GM20000 (cell line): ENCODE measurements at places on chromosomes 11 and 22.

DNA sequence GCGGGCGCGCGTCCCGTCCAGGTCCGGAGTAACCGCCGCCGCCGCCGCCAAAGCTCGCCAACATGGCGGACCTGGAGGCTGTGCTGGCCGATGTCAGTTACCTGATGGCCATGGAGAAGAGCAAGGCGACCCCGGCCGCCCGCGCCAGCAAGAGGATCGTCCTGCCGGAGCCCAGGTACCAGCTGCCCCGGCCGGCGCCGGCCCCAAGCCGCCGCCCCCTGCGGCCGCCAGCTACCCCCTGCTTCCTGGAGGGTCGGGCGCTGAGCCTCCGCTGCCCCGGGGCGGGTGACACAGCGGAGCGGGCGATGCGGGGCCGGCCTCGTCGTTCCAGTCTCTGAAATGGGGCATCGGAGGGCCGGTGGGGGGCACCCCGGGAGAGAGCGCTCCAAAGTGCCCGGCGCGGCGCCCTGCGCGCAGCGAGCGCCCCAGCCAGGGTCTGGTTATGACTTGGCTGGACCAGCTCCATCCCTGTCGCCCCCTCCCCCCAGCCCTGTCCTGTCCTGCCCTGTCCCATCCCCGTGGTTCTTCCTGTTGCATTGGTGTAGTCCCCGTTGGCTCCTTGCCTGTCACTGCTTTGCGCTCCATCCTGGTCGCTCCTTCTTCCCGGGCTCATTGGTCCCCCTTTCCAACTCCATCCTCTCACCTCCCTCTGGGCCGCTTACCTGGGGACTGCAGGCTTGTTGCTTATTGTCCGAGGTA, 653 bp downstream of the GRK3 start:
- no peak for DNase-seq

DNA sequence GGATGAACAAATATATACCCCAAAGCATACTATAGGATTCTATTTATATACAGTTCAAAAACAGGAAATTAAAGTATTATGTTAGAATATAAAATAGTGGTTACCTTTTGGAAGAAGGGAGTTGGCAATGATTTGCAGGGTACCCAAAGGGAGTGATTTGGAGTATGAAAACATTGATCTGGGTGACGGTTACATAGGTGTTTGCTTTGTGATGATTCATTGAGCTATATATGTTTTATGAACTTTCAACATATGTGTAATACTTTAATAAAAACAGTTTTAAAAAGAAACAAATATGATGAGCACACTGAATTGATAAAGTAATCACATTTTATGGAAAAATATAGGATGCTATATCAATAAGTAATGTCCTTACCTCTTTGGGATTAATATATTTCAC, 36.0 kb downstream of the C11orf65 start:
- no peak for DNase-seq

GRCh38 chr11:17650127-17650911, 69.1 kb upstream of the MYOD1 start:
- peak; percentile 5 for DNase-seq

DNA sequence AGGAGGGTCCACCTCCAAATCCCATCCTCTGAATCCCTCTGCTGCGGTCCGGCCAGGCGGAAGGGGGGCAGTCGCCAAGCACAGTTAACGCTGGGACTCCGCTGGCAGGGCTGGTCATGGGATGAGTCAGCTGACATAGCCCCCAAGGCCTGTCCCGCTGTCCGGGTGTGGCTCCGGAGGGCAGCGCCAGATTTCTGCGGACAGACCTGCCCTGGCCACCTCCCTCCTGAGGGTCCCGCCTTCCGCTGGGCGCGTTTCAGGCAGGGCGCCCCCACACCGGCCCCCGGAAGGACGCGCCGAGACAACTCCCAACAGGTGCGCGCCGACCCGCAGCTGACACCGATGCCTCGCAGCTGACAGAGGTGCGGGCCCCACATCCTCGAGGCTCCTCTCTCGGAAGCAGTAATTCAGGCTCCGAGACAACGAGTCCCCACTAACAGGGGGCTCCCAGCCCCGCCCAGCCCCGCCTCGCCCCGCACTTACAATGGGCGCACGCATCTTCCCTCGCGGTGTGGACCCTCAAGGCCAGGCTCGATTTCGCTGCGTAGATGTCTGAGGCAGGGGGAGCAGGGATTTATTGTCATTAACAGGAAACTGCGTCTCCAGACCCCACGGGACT, 607 bp downstream of the PLAAT3 start:
- peak; percentile 46 for DNase-seq

- DNase-seq, result no peak
Measured at GRCh38 chr11:9219572-9219971, 45.6 kb downstream of the DENND5A start.

DNA sequence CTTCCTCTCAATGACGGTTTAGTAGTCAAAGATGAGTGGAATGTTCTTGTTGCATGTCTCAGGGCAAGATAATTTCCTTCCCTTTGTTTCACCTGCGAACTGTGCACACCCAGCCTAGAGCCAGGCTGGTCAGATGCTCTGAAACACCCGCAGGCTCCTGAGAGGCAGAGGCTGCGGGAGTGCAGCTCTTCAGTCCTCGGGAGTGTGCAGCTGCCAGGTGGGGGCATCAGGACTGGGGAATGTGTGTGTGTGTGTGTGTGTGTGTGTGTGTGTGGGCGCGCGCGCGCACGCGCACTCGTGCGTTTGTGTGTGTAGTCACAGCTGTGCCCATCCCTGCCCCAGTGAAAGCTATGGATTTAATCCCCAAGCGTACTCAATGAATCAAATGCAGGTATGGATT, 136.2 kb upstream of the NTM start:
- no peak for DNase-seq

DNA sequence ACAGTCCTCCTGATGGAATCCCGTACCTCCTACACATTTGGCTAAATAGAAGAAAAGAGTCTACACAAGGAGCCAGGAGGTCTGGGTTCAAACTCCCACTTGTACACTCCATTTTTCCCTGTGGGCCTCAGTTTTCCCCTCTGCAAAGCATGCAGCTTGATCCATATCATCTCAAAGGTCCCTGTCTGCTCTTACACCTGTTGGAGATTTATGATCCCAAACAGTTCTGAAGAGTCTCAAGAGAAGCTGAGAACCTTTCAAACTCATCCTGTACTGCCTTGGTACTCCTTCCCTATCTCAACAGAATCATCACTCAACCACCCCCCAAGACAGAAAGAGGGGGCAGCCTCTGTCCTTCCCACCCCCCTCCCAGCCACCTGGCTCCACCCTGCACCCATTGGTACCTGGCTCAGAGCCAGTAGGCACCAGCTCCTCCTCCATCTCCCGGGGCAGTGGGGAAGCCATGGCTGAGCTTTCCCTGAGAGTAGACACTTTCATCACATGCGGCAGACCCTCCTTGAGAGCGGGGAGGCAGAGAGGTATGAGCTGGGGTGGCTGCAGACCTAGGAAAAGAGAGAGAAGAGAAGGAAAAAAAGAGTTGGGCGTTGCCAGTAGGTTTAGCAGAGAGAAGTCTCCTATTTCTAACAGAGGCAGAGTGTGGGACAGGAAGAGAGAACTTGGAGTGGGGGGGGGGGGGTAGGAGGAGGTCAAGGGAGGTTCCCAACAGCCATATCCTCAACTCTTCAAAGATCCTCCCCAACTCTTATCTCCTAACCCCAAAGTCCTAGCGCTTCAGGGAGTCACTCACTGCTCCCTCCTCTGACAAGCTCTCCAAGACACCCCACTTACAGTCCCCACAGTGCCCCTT, 3.1 kb downstream of the TNKS1BP1 start:
- DNase-seq, result no peak

- no peak for DNase-seq
Measured at GRCh38 chr11:67304511-67305113, 1.3 kb downstream of the SSH3 start.

DNA sequence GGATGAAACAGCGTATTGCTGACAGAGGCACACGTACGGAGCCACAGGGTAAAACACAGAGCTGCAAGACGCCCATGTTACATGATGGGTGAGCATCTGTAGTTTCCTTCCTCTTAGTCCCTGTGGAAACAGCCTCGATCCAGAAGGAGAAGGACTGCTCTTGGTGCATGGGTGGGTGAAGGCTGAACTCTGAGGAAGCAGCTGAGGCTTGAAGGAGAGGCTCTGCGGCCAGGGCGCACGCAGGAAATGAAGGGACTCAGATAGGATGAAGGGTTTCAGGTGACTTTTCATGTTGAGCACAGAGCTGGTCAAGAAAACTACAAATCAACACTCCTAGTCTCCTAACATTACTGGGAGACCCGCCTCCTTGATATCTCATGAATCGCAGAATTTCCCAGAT, 65.7 kb upstream of the ADA2 start:
- no peak for DNase-seq

- DNase-seq, result no peak
Measured at GRCh38 chr11:16879690-16880089, 134.5 kb downstream of the PLEKHA7 start.

DNA sequence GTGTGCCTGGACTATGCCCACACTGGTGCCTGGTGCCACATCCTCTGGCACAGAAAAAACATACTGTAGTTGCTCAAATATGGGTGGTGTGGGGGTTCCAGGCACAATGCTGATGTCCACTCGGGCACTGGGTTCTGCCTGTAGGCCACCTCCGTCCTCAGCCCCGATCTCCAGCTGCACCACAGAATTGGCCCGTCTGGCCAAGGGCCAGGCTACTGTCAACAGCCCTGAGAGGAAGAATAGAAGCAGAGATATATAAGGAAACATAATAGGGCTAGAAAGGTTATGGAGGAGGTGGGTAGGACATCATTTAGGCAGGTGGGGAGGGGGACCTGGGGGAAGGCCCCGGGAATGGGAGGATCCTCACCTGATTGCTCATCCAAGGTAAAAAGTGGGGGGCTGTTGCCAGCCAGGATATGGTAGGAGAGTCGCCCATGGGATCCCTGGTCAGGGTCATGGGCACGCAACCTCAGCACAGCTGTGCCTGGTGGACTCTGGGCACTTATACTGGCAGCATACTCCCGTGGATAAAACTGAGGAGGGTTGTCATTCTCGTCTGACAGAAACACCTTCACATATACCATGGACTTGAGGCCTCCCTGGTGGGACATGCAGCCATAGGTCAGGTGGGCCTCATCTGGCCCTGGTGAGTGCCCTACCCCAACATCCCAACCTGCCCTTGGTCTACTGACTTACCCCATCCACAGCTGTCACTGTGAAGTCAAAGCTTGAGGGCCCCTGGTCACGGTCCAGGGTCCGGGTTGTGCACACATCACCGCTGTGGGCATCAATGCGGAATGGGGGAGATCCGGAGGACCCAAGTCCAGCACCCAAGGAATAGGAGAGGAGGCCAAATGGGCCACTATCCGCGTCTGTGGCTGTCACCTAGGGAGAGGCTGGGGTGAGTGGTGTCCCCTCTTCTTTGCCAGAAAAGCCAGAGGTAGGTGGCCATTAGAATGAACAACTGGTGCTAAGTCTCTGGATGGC, 14.5 kb upstream of the TPP1 start:
- DNase-seq, result no peak
